8988T (cell line): ENCODE measurements at places on chromosomes 2 and 18.

GRCh38 chr2:165562233-165562632, 92.7 kb downstream of the CSRNP3 start:
- no peak for DNase-seq

- DNase-seq = no peak
Measured at GRCh38 chr2:176104316-176105077, 2.6 kb upstream of the HOXD11 start.

GRCh38 chr2:47003641-47004427, 88.2 kb upstream of the MCFD2 start:
- peak; percentile 41 for DNase-seq

- DNase-seq = no peak
Measured at GRCh38 chr2:181581534-181581933, 75.4 kb downstream of the CERKL start.

DNA sequence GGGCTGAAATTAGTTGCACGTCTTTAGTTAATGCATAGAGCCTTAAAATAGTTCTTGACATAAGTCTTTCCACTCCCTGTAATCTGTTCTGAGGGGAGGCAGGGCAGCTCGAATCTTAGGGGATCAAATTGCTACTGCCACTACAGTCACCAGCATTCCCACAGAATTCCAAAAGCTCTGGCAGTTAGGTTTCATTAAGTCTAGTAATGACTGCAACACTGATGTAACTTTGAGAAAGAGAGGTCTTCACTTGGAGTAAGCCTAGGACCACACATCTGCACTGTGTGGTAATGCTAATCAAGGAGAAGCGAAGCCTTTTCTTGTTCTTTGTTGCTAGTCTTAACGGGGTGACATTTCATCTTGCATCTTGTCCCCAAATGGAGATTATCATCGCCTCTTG, 19.3 kb upstream of the NCK2 start:
- DNase-seq = no peak
